ENCODE measurements at places on chromosomes 13 and 19.

DNA sequence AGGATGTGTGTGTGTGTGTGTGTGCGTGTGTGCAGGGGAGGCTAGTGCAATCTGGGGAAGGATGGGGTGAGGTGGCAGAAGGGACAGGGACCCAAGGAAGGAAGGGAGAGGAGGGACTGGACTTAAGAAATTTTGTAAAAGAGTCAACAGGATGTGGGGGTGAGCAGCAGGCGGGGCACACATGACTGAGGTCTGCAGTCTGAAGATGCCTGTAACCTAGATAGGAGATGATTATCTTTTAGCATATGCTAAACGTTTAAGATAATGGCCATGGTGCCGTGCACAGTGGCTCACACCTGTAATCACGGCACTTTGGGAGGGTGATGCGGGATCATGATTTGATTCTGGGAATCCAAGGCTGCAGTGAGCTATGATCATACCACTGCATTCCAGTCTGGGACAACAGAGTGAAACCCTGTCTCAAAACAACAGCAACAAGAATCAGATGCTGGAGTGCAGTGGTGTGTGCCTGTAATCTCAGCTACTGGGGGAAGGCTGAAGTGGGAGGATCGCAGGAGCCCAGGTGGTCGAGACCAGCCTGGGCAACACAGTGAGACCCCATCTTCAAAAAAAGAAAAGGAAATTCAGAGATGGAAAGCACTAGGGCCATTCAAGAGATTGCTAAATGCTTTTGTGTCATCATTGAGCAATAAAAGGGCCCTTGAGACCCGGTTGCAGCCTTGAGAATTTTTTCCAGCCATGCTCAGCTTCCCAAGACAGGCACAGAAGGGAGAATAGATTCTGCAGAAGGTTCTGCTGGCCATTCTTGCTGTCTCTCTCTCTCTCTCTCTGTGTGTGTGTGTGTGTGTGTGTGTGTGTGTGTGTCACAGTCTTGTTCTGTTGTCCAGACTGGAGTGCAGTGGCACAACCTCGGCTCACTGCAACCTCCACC is 3.8 kb upstream of the ZNF414 start:
- peak; percentile 84 for DNase-seq

DNA sequence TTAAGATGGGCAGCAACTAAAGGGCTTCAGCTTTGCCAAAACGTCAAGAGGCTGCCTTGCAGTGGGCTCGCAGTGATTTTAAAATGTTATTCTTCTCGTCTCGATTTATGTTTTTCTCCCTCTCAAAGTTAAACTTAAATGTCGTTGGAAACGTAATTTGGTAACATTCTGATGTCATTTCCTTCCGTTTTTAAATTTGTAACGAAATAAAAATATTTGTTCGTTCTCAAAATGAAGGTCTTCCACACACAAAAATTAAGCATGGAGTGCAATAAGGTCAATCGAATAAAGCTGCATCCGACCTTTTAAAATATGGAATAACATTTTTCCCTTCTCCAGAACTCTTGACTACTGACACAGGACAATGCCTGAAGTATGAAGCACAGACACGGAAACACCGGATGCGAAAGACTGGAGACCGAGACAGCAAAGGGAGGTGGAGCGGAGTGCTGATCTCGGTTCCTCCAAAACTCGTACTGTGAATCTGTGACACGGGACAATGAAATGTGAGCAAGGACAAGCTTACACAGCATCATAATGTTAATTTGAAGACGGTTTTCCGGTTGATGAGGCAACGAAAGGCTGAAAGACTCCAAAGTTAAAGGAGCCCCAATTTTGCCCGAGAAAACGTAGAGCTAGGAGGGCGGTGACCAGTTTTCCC is 850 bp downstream of the MTMR6 start:
- DNase-seq: peak; percentile 52

DNA sequence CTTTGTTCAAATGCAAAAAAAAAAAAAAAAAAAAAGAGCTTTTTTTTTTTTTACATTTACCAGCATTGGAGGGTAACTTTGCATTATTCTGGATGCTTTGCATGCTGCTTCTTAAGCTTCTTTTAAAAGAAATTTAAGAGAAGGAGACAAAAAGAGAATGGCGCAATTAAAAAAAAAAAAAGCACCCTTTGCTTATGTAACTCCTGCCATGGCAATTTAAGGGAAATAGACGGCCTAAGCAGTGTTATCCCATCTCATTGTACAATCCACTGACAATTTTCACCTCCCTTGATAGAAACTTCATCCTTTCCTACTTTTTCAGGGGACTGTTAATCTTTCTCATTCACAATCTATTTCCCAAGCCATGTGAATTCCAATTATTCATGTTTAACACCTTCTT is 129.8 kb downstream of the KCTD12 start:
- no peak for DNase-seq

DNA sequence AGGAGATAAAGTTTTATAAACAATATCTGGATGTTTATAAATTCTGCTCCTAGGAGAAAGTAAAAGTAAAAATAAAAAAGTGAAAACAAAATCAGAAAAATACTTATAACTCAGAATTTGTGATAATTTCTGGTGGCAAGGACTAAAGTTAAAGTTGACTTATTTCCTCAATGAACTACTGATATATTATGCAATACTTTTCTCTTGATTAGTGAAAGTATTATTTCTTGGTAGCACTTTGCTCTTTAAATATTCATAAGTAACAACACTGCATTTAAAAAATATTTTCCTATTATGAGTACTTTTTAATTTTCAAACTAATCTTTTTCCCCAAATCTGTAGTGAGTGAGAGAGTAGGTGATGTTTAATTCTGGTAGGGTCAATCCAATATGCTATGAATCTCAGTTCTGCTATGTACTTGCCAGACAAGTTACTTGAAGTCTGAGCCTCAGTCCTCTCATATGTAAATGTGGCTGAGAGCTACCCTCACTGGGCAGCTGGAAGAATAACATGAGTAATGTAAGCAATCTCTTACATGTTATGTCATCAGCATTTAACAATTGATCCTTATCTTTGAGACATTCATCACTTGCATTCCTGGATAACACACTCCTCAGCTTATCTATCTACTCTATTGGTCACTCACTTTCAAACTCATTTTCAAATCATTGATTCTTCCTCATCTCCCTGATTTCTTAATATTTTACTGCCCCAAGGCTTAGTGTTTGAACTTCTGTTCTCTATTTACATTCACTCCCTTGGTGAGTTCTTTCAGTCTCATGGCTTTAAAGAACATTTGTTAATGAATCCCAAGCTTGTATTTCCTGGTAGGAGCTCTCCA is 239.0 kb downstream of the RGCC start:
- peak; percentile 59 for DNase-seq

DNA sequence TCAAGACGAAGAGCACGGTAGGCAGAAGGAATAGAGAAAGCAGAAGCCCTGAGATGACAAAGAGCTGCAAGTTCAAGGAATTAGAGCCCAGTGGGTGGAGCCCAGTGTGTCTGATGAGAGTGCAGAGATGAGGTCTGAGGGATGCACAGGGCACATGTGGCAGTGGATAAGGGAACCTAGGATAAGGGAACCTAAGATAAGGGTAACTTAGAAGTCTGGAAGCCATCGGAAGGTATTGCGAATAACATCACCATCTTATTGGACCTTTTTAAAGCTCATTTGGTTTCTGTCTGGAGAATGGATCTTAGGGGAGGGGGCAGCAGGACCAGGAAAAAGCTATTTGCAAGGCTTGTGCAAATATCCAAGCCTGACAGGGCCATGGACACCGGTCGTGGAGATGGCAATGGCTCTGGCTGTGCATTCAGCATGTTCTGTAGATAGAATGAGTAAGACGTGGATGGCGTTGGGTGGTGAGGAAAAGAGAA is 1.3 kb downstream of the FPR3 start:
- DNase-seq: no peak

DNA sequence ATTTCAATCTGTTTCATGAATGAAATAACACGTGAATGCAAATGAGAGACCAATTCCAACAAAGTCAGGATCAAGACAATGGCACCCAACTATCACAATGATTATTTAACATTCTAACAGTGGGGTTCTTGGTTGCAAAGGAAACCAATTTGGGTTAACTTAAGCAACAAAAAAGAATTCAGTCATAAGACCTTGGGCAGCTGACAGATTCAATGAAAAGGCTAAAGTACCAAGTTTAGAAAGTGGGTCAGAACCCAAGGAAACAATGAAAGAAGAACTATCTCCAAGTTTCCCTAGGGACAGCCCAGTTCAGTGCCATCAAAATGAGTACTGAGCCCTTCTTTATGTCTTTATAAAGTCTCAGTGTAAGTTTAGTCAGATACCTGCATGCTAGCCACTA is 17.5 kb upstream of the SIGLEC14 start:
- DNase-seq: no peak

- no peak for DNase-seq
Observed at GRCh38 chr13:104021806-104022397, 955.7 kb upstream of the SLC10A2 start.

- DNase-seq: peak; percentile 36
Observed at GRCh38 chr19:37953171-37953917, 46.3 kb downstream of the SIPA1L3 start.

- no peak for DNase-seq
Observed at GRCh38 chr19:18670312-18670711, 13.2 kb upstream of the CRTC1 start.

- DNase-seq: peak; percentile 46
Observed at GRCh38 chr19:16244091-16244490, 46.4 kb downstream of the AP1M1 start.

GRCh38 chr19:10517760-10518443 is 655 bp upstream of the S1PR5 start:
- peak; percentile 29 for DNase-seq

DNA sequence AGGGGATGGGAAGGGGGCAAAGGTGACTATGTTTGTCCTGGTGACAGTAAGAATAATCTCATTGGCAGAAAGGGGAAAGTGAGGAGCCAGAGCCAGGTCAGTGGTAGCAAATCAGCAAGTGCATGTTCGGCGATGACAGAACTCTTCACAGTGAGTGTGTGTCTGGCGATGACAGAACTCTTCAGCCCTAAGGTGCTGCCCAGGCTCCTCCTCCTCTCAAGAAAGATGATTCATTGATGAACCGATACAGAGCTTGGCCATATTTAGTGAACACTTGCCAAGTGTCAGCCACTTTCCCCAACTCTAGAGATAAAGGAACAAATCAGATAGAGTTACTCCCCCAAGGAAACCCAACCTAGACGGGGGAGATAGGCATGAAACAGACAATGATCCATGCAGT is 199.3 kb upstream of the UBL3 start:
- DNase-seq: no peak

GRCh38 chr13:101596803-101597202 is 144.3 kb downstream of the ITGBL1 start:
- no peak for DNase-seq

- no peak for DNase-seq
Observed at GRCh38 chr19:33235996-33236350, 10.3 kb upstream of the SLC7A10 start.

DNA sequence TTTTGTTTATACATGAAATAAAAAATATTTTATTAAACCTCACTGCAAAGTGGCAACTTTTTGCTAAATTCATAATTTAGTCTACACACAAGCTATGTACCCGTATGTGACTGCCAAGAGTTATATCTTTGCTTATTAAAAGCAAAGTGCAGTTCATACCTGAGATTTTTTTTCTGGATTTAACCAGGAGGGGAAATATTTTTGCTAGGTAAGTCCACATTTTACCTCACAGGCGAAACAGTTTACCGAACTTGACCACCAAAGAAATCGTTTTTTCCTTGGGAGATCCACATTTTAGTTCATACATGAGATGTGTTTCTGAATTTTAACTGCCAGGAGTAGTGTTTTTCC is 12.2 kb upstream of the JSRP1 start:
- no peak for DNase-seq

GRCh38 chr13:73901324-73902068 is 232.7 kb downstream of the KLF12 start:
- DNase-seq: no peak

DNA sequence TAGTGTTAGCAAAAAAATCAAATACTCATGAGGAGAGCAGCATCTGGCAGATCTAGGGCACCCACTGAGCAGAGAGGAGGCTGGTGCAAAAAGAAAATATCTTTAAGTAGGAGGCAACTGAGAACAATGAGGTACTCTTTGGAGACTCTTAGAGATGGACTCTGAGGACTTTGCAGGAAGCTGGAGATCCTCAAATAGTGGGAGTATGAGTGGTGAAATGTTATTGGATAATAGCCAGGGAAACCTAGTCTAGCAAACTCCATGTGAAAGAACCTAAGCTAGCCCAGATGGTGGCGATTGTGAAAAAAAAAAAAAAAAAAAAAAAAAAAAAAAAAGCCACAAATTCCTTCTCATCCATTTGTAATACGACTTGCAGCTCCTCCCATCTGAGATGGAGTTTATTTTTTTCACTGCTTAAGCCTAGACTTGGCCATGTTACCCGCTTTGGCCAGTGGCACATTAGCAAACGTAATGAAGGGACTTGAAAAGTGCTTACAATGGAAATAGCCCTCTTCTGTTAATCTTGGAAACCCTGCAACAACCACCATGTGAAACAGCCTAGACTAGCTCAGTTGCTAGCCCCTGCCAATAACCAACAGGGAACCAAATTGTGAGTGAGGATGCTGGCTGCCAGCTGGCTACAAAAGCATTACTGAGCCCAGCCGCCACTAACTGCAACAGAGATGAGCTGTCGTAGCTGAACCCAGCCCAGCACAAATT is 476.2 kb downstream of the KLF12 start:
- peak; percentile 93 for DNase-seq

GRCh38 chr13:24834902-24835510 is 71.0 kb downstream of the RNF17 start:
- DNase-seq: no peak

DNA sequence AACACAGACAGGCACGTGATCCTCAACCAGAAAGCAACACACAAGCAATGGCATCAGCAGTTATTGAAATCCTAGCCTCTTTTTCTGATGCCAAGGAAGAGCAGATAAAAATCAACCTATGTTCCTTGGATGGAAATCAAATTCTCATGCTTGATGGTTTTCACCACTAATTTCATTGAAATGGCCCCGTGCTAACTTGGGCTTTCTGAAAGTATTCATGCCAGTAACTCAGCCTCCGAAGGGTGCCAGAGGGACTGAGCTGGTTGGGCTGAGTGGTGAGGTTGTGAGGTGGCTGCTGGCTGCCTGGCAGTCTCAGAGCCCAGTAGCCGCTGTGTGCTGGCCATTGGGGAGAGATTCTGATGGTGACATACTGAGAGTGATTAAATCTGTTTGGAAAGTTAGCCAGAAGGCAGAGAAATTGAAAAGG is 309.3 kb downstream of the DCT start:
- DNase-seq: no peak

- no peak for DNase-seq
Observed at GRCh38 chr13:99363391-99363790, 56.2 kb upstream of the GPR183 start.

- DNase-seq: no peak
Observed at GRCh38 chr13:104650431-104650830, 1584.2 kb upstream of the SLC10A2 start.

DNA sequence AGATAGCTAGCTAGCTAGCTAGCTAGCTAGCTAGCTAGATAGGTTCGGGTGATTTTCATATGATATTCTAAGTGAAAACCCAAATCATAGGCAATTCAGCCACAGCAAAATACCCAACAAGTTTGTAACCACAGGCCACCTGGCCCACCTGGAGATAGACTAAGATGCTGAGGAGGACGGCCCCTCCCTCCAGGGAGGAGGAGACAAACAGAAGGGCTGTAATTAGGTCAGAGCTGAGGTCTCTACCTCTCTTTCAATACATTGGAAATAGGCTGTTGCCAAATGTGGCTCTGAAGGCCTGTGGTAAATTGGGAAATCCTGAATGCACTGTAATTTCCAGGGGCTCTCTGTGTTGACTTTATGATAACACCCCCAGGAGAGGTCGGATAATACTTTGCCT is 382.2 kb downstream of the FGF9 start:
- DNase-seq: no peak

Measured in cardiac fibroblast (primary cell).